Activated naive CD8-positive, alpha-beta T cell treated with anti-CD3 and anti-CD28 coated beads for 36 hours (primary cell): ENCODE measurements at places on chromosomes 5 and 9. TPM values are rescaled to one million over a fixed set of nuclear protein-coding genes. Genes with fewer than 3 reads are reported as not detected.
A peak's percentile ranks its signal among the peaks of the same experiment; 100 is the strongest.

ANKRD18B gene
- 0.56 TPM for total RNA-seq

PCDHGB3 gene
- not detected for total RNA-seq

- no peaks in the 10 kb centered on the region for H3K27me3 ChIP-seq
- H3K27ac ChIP-seq, result no peak overlapping the region
- DNase-seq, result no peak
- H3K4me1 ChIP-seq, result no peaks in the 10 kb centered on the region
- no peaks in the 10 kb centered on the region for H3K36me3 ChIP-seq
Measured at GRCh38 chr9:13491493-13492424, 212.3 kb upstream of the MPDZ start.

- no peaks in the 10 kb centered on the region for H3K36me3 ChIP-seq
- no peaks in the 10 kb centered on the region for H3K4me1 ChIP-seq
- H3K4me3 ChIP-seq, result no peak overlapping the region
- peaks cover 51% of the 10 kb centered on the region for H3K27me3 ChIP-seq
- no peak overlapping the region for H3K27ac ChIP-seq
Measured at GRCh38 chr9:90343366-90343765, 299.3 kb downstream of the DIRAS2 start.

GRCh38 chr9:126295082-126295477 is 31.5 kb upstream of the MVB12B start:
- H3K36me3 ChIP-seq, result no peaks in the 10 kb centered on the region
- no peak overlapping the region for H3K27ac ChIP-seq
- H3K4me1 ChIP-seq, result no peaks in the 10 kb centered on the region
- H3K4me3 ChIP-seq, result no peak overlapping the region
- no peak for DNase-seq

GRCh38 chr5:53464722-53465121 is 15.7 kb upstream of the FST start:
- no peak overlapping the region for H3K27ac ChIP-seq
- peaks cover 41% of the 10 kb centered on the region for H3K27me3 ChIP-seq
- DNase-seq, result no peak
- H3K4me1 ChIP-seq, result no peaks in the 10 kb centered on the region
- H3K36me3 ChIP-seq, result no peaks in the 10 kb centered on the region

DNA sequence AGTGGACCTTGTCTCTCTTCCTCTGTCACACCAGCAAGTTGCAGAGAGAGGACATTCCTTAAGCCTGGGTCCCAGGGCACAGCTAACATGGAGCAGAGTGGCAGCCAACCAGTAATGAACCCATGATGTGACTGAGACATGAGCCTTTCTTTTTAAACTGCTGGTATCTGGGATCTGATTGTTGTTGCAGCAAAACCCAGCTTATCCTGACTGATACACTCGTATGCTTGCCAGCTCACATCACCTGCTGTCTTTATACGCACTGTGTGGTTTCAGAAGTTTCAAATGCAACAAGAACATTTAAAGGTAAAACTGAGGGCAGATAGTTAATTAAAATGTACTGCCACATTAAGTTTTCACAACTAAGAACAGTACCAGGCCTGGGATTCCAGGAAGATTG is 97.1 kb downstream of the HSD17B3 start:
- H3K27ac ChIP-seq, result no peak overlapping the region
- H3K36me3 ChIP-seq, result no peaks in the 10 kb centered on the region
- no peak for DNase-seq
- no peak overlapping the region for H3K4me3 ChIP-seq

- peaks cover 63% of the 10 kb centered on the region for H3K27me3 ChIP-seq
- no peak overlapping the region for H3K4me3 ChIP-seq
- DNase-seq, result no peak
- H3K27ac ChIP-seq, result no peak overlapping the region
Measured at GRCh38 chr5:111066261-111066938, 5.1 kb upstream of the TSLP start.

DNA sequence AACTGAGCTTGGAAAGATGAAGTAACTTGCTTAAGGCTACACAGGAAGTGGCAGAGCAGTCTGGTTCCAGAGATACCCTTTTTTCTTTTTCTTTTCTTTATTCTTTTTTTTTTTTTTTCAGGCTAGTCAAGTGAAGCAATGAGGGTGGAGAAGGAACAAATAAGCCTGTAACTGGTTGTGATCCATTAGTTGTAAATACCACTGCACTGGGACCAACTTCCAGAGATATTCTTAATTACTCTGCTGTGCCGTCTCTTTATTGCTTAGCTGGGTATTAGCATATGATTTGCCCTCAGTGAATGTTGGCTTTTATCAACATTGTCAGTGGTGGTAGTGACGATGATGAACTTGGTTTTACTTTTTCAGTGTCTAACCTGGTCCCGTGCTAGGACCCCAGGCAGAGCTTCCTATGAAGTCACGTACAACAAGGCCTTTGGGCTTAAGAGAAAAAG is 26.7 kb downstream of the LNPEP start:
- H3K27ac ChIP-seq, result peak overlapping the region; percentile 94
- peaks cover 39% of the 10 kb centered on the region for H3K36me3 ChIP-seq
- H3K4me1 ChIP-seq, result peaks cover 72% of the 10 kb centered on the region
- peak overlapping the region; percentile 72 for H3K4me3 ChIP-seq
- no peaks in the 10 kb centered on the region for H3K27me3 ChIP-seq
